Stimulated activated CD4-positive, alpha-beta T cell treated with anti-CD3 and anti-CD28 coated beads, Interleukin-1b, Interleukin-23, amount 100 ng/mL, for 4 hours (primary cell): ENCODE measurements at places on chromosomes 12 and 14.

- no peak for DNase-seq
Observed at GRCh38 chr12:67748743-67749040, 100.1 kb downstream of the DYRK2 start.

DNA sequence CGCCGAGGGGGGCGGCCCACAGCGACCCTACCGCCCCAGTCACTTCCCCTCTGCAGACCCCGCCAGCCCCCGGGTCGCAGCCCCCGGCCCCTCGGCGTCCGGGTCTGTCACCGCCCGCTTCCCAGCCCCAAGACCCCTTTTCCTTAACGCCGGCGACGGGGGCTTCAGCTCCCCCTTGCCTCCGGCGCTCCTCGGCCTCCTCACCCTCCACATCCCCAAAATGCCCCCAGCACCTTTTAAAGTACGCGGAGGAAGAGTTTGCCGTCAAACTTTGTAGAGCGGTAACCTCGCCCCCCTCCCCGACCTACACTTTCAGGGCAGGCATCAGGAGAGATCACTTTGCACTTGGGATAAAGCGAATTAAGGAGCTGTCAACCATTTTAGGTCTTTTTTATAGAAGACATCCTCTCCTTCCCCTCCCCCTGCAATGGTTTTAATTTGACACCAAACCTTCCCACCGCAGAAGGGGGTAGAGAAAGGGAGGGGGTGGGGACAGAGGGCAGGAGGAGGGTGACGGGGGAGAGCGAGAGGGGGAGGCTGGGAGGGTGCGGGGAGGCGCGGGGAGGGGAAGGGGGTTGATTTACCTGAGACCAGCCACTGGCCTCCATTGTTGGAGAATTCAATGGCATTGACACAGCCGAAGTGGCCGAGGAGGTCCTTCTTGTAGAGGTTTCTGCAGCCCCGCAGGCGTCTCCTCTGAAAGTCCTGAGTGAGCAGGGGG is 578 bp downstream of the DCAF5 start:
- DNase-seq = no peak

DNA sequence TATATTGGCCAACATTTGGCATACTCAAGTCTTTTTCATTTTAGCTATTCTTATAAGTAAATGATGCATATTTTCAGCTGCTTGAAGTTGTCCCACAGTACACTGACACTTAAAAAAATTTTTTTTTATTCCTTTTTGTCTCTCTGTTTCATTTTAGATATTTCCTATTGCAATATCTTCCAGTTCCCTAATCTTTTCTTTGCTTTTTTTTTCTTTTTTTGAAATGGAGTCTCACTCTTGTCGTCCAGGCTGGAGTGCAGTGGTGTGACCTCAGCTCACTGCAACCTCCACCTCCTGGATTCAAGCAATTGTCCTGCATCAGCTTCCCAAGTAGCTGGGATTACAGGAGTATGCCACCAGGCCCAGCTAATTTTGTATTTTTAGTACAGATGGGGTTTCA is 217.4 kb upstream of the KRR1 start:
- DNase-seq = no peak

GRCh38 chr14:104392001-104392395 is 187.6 kb upstream of the C14orf180 start:
- DNase-seq = no peak

- DNase-seq = no peak
Observed at GRCh38 chr12:51419425-51420193, 5.0 kb upstream of the SLC4A8 start.

- DNase-seq = no peak
Observed at GRCh38 chr12:110930348-110931314, 10.3 kb upstream of the MYL2 start.

GRCh38 chr14:57066887-57067513 is 201.7 kb downstream of the EXOC5 start:
- peak; percentile 16 for DNase-seq

DNA sequence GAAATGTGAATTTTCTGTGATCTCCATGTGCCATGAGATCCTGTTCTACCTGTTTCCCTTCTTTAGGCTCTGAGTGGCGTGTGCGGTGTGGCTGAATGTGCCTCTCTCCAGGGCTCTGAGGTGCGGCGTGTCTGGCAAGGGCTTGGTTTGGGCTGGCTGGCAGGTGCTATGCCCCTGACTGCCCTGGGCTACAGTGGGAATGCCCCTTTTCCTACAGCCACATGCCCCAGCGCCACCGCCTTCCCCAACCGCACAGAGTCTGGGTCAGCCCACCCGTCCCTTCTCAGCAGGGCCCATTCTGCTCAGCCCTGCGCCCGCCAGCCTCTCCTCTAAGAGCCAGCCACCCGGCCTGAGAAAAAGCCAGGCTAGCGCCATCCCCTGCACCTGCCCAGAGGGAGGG is 24.7 kb downstream of the BTBD6 start:
- no peak for DNase-seq

DNA sequence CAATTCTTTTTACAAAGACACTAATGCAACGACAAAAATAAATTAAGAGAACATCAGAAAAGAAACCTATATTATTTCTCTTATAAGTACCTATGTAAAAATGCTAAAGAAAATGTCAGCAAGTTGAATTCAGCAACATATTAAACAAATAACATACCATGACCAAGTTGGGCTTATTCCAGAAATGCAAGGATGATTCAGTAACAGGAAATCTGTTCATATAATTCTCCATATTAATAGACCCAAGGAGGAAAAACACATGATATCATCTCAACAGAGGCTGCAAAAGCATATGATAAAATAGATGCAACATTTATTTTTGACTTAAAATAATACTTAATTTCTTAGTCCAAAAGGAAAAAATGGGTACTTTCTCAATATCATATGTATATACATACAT is 25.1 kb upstream of the GPHB5 start:
- DNase-seq = no peak

DNA sequence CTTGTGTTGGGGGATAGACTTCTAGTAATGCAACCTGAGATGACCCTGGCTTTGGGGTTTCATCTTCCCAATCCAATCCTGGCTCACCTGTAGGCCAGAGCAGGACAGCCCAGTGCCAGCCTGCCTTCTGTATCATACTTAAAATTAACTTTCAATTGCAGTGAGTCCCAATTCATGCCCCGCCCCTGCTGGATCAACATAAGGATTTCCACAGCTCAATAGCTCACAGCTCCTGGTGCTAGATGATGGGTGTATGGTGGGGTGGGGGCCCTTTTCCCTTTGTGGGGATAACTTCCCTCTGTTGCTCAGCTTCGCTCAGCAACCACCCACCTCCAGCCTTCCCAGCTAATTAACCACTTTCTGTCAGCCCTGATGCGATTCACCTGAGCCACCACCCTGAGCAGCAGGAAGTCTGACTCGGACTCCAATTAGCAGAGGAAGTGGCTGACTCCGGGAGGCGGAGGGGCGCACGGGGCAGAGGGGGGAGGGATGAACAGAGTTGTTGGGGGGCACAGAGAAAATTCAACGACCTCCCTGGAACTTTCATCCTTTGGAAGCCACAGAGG is 24.3 kb upstream of the CHGA start:
- no peak for DNase-seq

DNA sequence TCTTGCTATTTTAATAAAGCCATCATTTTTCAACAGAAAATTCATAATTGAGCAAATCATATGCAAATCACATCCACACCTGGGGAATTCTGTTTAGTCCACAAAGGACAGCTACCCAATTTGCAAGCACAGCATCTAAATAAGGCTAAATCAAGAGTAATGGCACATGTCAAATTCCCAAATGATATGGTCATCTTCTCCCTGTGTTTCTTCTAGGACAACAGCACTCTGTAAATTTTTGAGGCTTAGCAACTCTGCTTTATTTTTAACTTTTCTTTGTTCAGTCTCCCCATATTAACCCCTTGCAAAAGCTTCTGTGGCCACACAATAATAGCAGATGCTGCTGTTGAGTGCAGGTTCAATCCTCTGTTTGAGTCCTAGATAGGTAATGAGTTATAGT is 155.6 kb upstream of the DAAM1 start:
- DNase-seq = no peak
